IMR-90 (cell line): ENCODE measurements at places on chromosomes 13 and 19. TPM values are rescaled to one million over a fixed set of nuclear protein-coding genes. Genes with fewer than 3 reads are reported as not detected.

The FKRP gene
- 5.8 and 6.1 TPM in 2 replicates for total RNA-seq

The PRR36 gene
- not detected in 2 replicates for total RNA-seq

- DNase-seq: no peak
These were observed 50.2 kb upstream of the KLF2 start for GRCh38 chr19:16274447-16274846.

DNA sequence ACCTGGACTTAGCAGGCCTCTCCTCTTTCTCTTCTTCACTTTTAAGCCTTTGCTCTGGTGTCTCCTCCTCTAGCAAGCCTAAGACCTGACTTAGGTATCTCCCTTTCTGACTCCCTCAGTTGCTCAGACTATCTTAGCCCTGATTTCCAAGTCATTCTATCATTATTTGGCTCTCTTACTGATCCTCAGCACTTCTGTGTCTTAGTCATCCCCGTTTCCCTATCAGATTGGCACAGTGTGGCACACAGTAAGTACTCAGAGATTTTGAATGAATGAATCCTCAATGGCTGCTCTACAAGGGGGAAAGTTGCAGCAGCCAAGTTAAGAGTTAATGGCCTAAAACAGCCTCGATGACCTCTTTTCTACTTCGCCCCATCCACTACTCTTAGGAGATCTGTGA lies 8.2 kb downstream of the KCTD12 start:
- DNase-seq: no peak

The MBD3L3 gene
- not detected in 2 replicates for total RNA-seq

The PAF1 gene
- 45.7 and 57.8 TPM in 2 replicates for total RNA-seq

- DNase-seq: no peak
These were observed 789.7 kb upstream of the PRR20A start for GRCh38 chr13:56351041-56351440.

DNA sequence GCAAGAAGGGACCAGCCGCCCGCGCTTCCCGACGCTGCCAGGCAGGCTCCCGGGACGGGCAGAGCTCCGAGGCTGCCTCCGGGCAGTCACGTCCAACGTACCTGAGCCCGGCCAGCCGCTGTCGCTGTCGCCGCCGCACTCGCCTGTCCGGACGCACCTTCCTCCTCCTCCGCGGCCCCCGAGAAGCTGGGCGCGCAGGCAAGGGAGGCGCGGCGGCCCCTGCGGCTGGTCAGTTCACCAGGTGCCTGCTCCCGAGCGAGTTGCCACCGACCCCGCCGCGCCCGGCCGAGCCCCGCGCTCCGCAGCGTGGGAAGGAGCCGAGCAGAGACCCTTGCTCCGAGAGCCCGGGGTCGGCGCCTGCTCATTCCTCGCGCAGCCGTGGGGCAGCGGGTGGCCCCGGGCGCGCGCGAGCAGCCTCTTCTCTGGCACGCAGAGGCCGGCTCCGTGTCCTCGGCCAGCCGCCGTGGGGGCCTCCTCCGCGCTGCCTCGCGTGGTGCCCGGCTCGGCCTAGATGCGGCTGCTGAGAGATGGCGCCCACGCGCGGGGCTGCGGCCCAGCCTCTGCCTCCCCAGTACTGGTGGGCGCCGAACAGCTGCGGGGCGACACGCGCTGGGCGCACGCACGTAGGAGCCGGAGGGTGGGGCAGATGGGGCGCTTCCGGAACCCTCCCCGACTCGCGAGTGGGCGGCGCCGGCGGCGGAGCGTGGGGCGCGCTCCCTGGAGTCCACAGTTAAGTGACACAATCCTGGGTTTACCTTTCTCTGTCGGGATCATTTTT lies 419.4 kb downstream of the UQCRFS1 start:
- DNase-seq: no peak

The RNF225 gene
- total RNA-seq: not detected in 2 replicates

GRCh38 chr19:35153701-35154524 lies 622 bp upstream of the FXYD5 start:
- DNase-seq: no peak

- no peak for DNase-seq
These were observed 24.8 kb downstream of the KDM4B start for GRCh38 chr19:4993683-4994082.

GRCh38 chr13:95643936-95644598 lies 439 bp downstream of the DZIP1 start:
- peak; percentile 35 for DNase-seq

- DNase-seq: peak; percentile 17
These were observed 265.2 kb upstream of the SGCG start for GRCh38 chr13:22915442-22916082.

The CACNA1A gene
- 5.3 and 5.9 TPM in 2 replicates for total RNA-seq

DNA sequence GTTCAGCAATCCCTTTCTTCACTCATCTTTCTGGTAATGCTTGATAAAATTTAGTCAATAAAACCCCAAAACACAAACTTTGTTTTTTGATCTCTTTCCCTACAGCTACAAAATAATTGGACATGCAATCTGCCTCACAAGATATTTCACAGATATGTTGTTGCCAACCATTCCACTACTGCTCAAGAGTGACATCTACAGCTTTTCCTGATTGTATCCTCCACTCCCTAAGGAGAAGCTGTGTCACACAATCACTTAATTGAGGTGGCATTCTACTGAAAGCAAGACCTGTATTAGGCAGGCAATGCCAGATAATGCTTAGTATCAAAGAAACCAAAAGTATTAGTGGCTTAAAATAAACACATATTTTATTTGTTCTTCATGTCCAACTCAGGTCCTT lies 1646.2 kb upstream of the SPRY2 start:
- DNase-seq: no peak

- no peak for DNase-seq
These were observed 15.9 kb upstream of the KCTD15 start for GRCh38 chr19:33780746-33781145.

The QPCTL gene
- 6.6 and 7.8 TPM in 2 replicates for total RNA-seq

The ZSCAN18 gene
- total RNA-seq: 3.0 and 3.6 TPM in 2 replicates

The SHISA2 gene
- under 0.01 TPM in 1 of 2 replicates, not detected in the other for total RNA-seq

DNA sequence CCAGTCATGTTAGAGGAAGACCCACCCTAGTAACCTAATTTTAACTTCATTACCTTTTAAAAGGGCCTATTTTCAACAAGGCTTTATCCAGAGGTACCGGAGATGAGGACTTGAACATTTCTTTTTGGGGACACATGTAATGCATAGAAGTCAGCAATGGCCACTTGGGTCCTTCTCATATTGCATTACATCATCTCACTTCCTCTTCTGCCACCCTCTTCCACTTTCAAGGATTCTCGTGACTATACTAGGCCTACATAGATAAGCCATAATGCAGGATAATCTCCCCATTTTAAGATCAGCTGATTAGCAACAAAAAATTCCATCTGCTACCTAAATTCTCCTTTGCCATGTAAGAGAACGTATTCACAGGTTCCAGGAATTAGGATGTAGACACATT lies 557.2 kb downstream of the KCTD12 start:
- DNase-seq: no peak

DNA sequence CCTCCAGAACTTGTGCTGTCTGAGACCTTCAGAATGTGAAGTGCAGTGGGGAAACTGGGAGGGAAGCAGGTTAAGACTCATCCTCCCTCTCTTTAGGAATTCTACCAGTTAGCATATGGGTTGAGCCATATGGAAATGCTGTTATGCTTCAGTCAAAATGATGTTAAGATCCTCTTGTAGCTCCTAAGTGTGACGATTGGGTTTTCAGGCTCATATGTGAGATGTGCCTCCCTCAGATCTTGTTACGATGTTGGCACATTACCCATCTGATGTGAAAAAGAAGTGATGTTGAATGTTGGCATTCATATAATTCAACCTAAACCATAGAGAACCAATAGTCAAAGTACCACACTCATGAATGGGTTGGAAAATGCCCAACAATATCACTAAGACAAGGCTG lies 67.8 kb upstream of the IPO5 start:
- DNase-seq: no peak

DNA sequence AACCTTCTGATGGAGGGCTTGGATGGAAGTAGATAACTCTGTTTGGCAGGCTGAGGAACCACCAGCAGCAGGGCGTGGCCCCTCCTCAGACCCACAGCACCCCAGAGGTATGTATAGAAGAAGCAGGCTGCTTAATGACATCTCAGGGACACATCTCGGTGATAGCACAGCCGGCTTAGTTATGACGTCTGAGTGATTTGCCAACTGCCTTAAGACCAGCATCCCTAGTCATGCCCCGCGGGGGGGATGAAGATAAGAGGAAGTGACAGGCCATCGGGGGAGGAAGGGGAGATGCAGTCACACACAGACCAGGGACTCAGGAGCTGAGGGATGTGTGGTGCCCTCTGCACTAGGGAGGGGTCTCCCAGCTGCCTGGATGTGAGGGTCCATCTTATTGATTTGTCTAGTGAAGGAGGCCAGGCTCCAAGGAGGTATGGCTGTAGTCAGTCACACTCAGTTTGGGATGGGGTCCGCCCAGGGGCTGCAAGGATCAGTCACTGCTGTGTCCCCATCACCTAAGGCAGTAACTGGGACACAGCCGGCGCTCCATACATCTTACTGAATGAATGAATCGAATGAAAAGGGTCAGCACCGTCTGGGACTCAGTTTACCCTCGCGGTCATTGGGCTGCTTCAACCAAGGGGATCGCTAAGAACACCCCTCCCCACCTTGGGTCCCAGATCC lies 19.2 kb upstream of the ERCC1 start:
- peak; percentile 59 for DNase-seq

The ZNF723 gene
- not detected in 2 replicates for total RNA-seq

GRCh38 chr13:52797176-52797575 lies 51.3 kb downstream of the PCDH8 start:
- no peak for DNase-seq

DNA sequence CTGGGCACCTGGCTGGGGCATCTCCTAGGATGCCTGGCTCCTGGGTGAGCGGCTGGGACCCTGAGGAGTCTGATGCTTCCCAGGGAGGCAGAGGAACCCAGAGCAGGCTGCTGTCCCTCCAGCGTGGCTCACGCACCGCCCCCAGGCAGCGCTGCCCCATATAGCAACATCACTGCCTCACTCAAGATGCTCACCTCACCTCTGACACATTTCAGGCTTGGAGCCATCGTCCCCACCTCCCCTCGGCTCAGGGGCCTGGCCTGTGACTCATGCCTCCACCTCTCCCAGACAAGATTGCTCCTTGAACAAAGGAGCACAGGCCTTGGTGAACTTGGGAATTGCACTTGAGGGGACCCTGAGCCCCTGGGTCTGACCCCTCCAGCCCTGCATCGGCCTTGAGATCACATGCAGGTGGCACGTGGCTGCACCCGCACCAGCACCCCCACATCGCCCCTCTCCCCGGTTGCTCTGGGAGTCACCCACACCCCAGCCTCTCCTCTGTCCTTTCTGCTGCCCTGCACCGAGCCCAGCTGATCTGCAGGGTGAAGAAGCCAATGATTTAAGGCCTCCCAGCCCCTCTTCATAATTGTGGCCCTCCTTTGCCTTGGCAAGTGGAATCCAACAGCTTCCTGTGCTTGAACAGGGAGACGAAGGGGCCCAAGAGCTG lies 11.2 kb downstream of the CEBPA start:
- DNase-seq: no peak

- peak; percentile 78 for DNase-seq
These were observed at the start of gene PTGIR for GRCh38 chr19:46624958-46625661. Gene PTGIR (minus strand): TSS chr19:46625089. CDS start chr19:46624225, 864 bp downstream.

The FAAP24 gene
- 2.2 TPM in 2 replicates for total RNA-seq

DNA sequence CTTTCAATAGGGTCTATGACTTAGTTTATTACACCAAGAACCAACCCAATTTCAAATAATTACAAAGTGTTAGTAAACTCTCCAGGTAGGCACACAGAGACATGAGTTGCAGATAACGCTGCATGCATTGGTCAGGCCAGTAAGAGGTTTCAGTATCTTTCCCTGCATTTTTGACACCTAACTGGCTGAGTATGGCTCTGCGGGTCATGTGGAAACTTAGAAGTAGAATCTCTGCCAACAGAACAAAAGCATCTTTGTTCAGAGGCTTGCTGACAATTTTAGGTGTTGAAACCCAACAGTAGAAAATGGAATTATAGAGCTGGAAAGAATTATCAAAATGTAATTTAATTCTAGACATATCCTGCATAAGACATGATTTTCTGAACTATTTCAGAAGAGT lies 25.3 kb downstream of the HTR2A start:
- no peak for DNase-seq

DNA sequence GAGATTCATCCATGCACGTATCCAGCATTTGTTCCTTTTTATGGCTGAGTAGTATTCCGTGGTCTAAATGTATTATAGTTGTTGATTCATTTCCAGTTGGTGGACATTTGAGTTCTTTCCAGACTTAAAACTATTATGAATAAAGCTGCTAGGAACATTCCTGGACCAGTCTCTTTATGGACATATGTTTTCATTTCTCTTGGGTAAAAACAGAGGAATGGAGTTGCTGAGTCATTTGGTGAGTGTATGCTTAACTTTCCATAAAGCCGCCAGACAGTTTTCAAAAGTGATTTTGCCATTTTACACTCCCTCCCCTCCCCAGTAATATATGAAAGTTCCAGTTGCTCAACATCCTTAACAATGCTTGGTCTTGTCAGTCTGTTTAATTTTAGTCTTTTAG lies 116.4 kb downstream of the TSHZ3 start:
- DNase-seq: peak; percentile 96

GRCh38 chr19:57334191-57334590 lies 13.9 kb downstream of the ZNF543 start:
- peak; percentile 9 for DNase-seq

The SSC5D gene
- 1.4 and 1.7 TPM in 2 replicates for total RNA-seq

- no peak for DNase-seq
These were observed 602.5 kb upstream of the ARGLU1 start for GRCh38 chr13:107170270-107170931.

- no peak for DNase-seq
These were observed 10.6 kb upstream of the NUP62 start for GRCh38 chr19:49939721-49940481.

DNA sequence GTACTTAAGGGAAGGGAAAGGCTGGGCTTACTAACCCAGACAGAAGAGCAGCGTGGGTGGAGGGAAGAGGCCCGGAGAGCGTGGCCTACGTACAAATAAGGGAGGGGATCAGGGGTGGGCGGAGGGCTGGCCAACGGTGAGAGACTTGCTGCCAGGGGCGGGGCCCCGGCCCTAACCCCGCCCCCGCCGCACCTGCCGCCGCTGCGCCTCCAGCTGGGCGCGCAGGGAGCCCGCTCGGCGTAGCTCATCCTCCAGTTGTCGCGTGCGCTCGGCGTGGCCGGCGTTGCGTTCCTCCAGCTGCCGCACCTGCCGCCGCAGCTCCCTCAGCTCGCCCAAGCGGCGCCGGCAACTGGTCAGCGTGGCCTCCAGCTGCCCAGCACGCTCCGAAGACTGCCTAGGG lies 5.7 kb downstream of the HOOK2 start:
- no peak for DNase-seq

DNA sequence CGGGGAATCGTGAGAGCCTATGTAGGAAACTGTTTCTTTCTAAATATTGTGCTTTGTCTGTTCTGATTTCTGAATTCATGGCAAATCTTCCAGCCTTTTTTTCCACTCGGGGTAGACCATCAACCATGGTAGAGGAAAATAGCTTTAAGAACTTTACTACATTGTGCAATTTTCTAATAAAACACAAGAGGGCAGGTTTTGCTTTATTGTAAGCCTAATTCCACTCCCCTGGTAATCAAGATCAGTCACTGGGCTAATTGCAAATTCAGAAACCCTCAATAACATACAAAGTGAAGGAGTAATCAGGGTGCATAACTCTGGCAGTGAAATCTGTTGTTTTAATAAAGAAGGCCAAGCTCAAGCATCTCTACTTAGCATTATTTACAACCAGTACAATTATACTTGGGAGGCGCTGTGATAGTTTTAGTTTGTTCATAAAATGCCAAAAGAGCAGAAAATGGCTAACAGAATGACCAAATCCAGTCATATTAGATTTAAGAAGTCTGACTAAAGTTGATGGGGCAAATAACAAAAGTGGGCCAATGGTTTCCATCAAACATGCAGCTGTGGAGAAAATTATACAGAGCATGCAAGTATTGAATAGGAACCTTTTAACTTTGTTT lies 43.8 kb downstream of the DCT start:
- peak; percentile 58 for DNase-seq
